Pancreas (tissue), 10 donors: ENCODE measurements at places on chromosomes 4 and X.
A peak's percentile ranks its signal among the peaks of the same experiment; 100 is the strongest.

GRCh38 chr4:104490770-104491480 is 3.8 kb downstream of the CXXC4 start:
- H3K4me3 ChIP-seq = peak overlapping the region; percentile 56
- H3K4me1 ChIP-seq = peaks cover 18% of the 10 kb centered on the region
- H3K36me3 ChIP-seq = no peaks in the 10 kb centered on the region
- H3K27ac ChIP-seq = peak overlapping the region; percentile 38

GRCh38 chr4:20271950-20272349 is 20.2 kb downstream of the SLIT2 start:
- no peak overlapping the region for H3K4me3 ChIP-seq
- no peaks in the 10 kb centered on the region for H3K36me3 ChIP-seq
- no peaks in the 10 kb centered on the region for H3K27me3 ChIP-seq
- H3K27ac ChIP-seq = no peak overlapping the region
- no peak for DNase-seq

- H3K27me3 ChIP-seq = no peaks in the 10 kb centered on the region
- DNase-seq = no peak
- no peak overlapping the region for H3K4me3 ChIP-seq
- H3K27ac ChIP-seq = no peak overlapping the region
- no peaks in the 10 kb centered on the region for H3K4me1 ChIP-seq
Measured at GRCh38 chr4:180790471-180790870, 1452.7 kb upstream of the TENM3 start.

DNA sequence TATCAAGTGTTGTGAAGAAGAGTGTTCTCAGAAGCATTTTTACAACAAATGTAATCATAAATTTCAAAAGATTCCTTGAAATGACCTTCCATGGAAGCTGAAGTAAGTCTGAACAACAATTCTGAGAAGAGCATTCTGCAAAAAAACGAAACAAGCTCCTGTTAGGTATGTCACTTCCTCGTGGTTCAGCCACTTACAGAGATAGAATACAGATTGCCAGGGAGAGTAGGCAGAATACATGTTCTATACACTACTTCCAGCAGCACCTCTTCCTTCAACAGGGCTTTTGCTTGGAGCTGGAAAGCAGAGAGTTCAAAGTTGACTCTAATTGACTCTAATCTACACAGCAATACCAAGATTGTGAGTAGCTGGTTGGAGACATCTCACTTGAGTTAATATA is 274.5 kb downstream of the ADGRA3 start:
- no peak overlapping the region for H3K27ac ChIP-seq
- H3K36me3 ChIP-seq = no peaks in the 10 kb centered on the region
- H3K4me1 ChIP-seq = no peaks in the 10 kb centered on the region
- H3K27me3 ChIP-seq = no peaks in the 10 kb centered on the region
- H3K4me3 ChIP-seq = no peak overlapping the region
- no peak for DNase-seq

DNA sequence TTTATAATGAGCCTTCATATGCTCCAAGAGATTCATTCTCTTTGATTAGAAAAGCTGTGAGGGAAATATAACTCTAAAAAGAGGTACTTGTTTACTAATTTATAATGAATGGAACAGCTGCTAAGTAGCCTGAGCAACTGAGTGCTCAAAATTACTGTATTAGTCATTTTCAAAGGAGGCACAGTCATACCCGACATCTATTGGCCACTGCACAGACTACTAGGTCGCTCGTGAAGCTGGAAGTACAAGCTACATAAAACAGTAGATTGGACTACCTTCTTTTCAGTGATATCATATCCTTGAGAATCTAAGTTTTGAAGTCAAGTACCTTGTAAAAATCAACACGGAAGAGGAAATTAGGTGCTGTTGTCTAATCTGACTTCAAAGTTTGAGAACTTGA is 52.0 kb upstream of the GLRB start:
- DNase-seq = no peak
- no peak overlapping the region for H3K27ac ChIP-seq
- no peaks in the 10 kb centered on the region for H3K27me3 ChIP-seq
- no peaks in the 10 kb centered on the region for H3K36me3 ChIP-seq
- no peak overlapping the region for H3K4me3 ChIP-seq

DNA sequence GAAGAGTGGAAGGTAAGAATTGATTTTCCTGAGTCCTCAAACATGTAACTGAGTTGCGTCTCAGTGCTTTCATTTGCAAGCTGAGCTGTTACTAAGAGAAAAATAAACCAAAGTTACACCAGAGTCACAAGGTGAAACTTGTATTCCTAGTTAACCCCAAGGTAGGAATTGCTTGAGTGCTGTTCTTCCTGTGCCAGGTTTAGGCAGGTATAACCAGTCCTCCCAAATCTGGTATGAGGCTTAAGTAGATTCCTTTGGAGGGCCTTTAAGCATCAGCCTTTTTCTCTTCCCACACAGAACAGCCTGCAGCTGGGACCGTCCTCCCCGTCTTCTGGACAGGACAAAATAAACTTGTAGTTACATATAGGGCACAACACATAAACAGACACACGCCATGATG is 2.3 kb upstream of the BTC start:
- no peak overlapping the region for H3K4me3 ChIP-seq
- H3K27ac ChIP-seq = no peak overlapping the region
- H3K36me3 ChIP-seq = no peaks in the 10 kb centered on the region
- no peaks in the 10 kb centered on the region for H3K27me3 ChIP-seq
- no peak for DNase-seq

DNA sequence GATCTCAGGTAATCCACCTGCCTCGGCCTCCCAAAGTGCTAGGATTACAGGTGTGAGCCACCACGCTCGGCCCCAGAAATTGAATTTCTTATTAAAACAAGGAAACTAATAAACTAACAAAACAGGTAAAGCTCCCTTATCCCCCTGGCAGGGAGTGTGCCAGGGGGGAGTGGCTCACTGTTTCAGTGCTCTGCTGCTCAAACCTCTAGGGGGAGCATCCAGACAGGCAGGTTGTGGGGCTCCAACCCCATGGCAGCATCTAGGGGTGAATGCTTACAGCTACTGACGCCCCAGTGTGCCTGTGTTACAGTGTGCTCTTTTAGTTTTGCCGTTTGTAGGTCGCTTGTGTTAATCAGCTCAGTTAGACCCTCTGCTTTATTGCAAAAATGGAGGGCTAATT is 605.0 kb downstream of the GABRG1 start:
- H3K4me1 ChIP-seq = no peaks in the 10 kb centered on the region
- H3K4me3 ChIP-seq = no peak overlapping the region
- no peak for DNase-seq
- no peaks in the 10 kb centered on the region for H3K27me3 ChIP-seq

GRCh38 chr4:164572877-164573279 is 181.1 kb upstream of the SMIM31 start:
- H3K4me3 ChIP-seq = no peak overlapping the region
- DNase-seq = no peak
- H3K27ac ChIP-seq = no peak overlapping the region

DNA sequence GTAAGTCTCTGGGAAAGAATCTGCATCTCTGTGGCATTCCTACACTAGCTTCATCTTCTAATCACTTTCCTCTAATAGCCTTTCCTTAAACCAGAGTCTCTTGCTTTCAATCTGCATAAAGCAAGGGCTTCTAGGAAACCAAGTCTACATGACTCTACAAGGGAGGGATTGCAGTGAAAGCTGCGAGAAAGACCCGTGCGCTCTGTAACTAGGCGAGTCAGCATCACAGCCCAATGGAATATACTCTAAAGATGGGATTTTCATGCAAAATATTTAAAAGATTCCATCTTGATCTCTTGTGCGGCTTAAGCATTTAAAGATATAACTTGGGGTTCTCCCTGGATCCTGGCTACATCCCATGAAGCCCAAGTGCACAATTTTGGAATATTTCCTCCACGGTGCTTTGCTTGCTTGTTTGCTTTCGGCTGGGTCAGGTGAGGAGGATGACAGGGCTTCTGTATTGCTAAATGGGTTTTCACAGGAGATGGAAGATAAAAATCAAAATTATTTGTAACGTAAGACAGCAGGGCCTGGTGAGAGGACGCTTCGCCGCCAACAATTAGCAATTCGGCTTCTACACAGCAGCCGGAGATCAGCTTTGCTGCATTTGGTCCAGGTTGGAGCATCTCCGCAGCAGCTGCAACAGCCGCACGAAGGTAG is 687 bp upstream of the GRIA2 start:
- no peaks in the 10 kb centered on the region for H3K36me3 ChIP-seq

DNA sequence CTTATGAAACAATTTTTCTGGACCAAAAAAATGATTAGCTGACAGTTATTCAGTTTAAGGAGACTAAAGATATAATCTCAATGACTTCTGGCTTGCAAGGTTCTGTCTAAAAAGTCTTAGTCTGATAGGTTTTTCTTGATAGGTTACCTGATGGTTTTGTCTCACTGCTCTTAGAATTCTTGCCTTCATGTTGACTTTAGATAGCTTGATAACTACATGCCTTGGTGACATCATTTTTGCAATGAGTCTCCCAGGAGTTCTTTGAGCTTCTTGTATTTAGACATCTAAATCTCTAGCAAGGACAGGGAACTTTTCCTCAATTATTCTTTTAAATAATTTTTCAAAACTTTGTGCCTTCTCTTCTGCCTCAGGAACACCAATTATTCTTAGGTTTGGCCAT is 1965.3 kb downstream of the ARAP2 start:
- H3K36me3 ChIP-seq = no peaks in the 10 kb centered on the region
- H3K4me3 ChIP-seq = no peak overlapping the region
- H3K4me1 ChIP-seq = no peaks in the 10 kb centered on the region
- no peaks in the 10 kb centered on the region for H3K27me3 ChIP-seq
- H3K27ac ChIP-seq = no peak overlapping the region

DNA sequence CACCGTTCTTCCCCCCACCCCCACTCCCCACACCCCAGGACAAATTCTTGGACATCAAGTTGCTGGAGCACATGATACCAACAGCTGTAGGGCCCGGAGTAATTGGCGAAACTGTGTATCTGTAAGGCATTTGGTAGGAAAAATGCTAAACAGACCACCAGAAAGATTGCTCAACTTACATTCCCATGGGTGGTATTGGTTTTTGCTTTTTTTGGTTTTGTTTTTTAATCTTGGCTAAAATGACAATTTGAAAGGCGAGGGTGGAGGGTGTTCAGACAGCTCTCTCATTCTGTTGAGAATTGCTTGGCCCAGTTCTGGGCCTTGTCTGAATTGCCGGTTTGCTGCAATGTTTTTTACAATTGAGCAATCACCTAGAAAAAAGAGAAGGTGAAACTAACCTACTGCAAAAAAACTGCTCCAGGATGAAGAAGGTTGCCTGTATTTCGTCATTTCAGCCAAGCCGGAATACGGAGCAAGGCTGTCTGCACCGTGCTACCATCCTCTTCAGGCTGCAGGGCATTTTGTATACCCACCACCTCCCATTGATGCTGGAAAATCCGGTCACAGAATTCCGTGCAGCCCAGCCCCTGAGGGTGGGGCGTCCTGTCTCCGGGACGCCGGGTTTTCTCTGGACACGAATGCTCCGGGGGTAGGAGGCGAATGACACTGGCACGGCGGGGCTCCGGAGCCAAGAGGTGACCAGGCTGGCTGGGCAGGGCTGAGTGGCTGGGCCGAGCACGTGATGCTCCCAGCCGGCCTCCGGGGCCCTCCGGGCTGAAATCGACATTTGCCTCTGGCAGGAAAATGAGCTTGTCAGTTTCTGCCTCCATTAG is at the start of gene CLCN4:
TSS of gene CLCN4 (plus strand) at position 777 of the 833 bp plus-strand sequence. CDS start 28,058 bp downstream, outside the sequence.
- peak; percentile 58 for DNase-seq
- no peaks in the 10 kb centered on the region for H3K4me1 ChIP-seq
- H3K27me3 ChIP-seq = no peaks in the 10 kb centered on the region
- no peaks in the 10 kb centered on the region for H3K36me3 ChIP-seq

GRCh38 chrX:48487362-48487798 is 11.4 kb downstream of the FTSJ1 start:
- no peak overlapping the region for H3K27ac ChIP-seq
- H3K27me3 ChIP-seq = no peaks in the 10 kb centered on the region
- H3K4me3 ChIP-seq = no peak overlapping the region
- H3K36me3 ChIP-seq = no peaks in the 10 kb centered on the region

DNA sequence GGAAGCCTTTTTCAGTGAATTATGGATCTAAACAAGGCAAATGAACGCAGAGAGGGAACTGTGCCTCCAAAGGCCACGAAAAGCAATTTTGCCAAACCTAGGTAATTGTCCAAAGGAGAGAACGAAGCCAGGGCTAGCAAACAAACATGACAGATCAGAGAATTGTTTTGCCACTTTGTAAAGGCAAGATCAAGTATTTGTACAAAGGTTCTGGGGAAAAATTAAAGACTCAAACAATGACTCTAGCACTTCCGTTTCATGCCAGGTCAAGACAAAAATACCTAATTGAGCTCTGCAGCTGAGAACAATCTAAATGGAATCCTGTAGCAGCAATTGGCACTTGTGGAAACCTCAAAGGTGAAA is 8.5 kb downstream of the RBM47 start:
- no peak for DNase-seq
- no peak overlapping the region for H3K27ac ChIP-seq
- no peaks in the 10 kb centered on the region for H3K36me3 ChIP-seq

DNA sequence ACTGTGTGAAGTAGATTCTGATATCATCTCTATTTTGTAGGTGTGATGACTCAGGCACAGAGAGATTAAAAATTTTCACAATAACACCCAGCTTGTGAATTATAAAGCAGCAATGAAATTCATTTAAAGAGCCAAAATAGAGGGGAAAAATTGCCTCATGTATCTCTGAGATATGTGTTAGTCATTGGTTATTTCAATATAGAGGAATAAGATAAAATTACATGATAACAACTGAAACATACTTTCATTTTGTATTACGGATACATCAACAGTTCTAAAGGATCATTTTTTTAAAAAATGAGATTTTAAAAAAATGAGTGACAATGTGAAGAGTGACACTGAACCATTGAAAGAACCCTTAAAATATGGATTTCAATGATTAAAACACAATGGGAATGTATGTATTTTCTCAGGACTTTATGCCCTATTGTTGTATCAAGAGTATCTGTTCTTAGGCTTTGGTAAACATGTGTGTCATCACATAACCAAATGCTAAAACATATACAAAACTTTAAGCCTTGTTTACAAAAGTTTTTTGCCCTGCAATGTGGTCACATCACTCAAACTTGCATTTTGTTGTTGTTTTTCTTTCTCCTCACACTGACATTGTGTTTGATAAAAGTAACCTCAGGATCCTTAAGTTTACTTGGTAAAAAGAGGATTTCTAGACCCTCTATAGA is 221.3 kb downstream of the ANTXR2 start:
- H3K4me3 ChIP-seq = no peak overlapping the region
- H3K36me3 ChIP-seq = no peaks in the 10 kb centered on the region
- H3K4me1 ChIP-seq = no peaks in the 10 kb centered on the region
- no peak for DNase-seq
- no peaks in the 10 kb centered on the region for H3K27me3 ChIP-seq
- H3K27ac ChIP-seq = no peak overlapping the region
